ENCODE measurements at places on chromosomes 1 and 21.

- no peak for DNase-seq
Measured at GRCh38 chr1:215241451-215241850, 158.9 kb downstream of the KCNK2 start.

DNA sequence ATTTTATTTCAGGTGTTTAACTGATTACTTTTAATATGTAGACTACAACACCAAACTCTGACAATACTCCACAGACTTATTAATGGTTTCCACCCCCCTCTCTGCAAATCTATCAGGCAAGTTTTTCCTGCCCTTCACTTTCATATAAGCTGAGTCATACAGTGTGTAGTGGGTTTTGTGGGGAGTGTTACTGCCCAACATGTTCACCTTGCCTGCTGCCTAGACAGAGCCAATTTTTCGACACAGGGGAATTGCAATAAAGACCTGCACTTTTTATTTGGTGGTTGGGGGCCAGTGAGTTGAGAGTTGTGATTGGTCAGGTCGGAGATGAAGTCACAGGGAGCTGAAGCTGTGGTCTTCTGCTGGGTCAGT, 119.7 kb downstream of the PPIAL4G start:
- DNase-seq = no peak

- no peak for DNase-seq
Measured at GRCh38 chr1:203331224-203331623, 19.7 kb downstream of the FMOD start.

DNA sequence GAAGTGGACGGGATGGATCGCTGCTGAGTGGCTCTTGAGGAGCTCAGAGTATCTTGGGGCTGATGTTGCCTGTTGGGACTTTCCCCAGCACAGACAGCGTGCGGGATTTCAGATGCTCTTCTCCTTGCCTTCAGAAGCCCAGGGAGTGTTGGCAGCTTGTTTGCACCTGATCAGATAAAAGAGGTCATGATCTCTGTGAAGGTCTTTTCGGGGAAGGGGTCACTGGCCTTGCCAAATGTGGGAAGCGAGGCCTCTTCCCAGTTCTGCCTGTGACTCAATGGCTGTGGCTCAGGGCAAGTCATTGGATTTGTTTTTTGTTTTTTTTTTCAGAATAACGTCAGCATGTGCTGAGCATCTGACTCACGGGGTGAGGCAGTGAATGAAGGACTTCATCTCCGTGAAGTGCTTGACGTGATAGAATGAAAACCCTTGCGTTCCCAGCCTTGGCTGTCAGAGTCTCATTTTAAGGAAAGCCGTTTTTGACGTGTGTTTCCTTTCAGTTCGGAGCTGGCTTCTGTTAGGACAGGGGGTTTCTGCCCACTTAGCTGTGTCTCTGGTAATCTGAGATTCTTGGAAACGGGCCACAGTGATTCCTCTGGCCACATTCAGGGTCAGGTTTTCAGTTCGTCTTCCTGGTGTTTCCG, 46.7 kb downstream of the GALNT2 start:
- DNase-seq = no peak

GRCh38 chr1:153347856-153348255, 785 bp downstream of the PGLYRP4 start:
- DNase-seq = no peak

DNA sequence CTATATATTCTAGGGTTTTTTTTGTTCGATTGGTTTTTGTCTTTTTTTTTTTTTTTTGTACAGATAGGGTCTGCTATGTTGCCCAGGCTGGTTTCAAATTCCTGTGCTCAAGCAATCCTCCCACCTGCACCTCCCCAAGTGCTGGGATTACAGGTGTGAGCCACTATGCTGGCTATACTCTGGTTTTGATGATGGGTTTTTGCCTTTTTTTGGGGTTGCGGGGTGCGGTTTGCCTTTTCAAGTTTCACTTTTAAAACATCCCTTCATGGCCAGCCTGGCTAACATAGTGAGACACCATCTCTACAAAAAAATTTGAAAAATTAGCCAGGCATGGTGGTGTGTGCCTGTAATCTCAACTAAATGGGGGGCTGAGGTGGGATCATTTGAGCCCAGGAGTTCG, 10.0 kb downstream of the KDM5B start:
- no peak for DNase-seq

GRCh38 chr21:37196847-37197246, 70.3 kb downstream of the VPS26C start:
- DNase-seq = no peak

GRCh38 chr1:102262994-102263393, 266.3 kb upstream of the OLFM3 start:
- DNase-seq = no peak

- DNase-seq = no peak
Measured at GRCh38 chr1:87600854-87601253, 272.2 kb downstream of the LMO4 start.

DNA sequence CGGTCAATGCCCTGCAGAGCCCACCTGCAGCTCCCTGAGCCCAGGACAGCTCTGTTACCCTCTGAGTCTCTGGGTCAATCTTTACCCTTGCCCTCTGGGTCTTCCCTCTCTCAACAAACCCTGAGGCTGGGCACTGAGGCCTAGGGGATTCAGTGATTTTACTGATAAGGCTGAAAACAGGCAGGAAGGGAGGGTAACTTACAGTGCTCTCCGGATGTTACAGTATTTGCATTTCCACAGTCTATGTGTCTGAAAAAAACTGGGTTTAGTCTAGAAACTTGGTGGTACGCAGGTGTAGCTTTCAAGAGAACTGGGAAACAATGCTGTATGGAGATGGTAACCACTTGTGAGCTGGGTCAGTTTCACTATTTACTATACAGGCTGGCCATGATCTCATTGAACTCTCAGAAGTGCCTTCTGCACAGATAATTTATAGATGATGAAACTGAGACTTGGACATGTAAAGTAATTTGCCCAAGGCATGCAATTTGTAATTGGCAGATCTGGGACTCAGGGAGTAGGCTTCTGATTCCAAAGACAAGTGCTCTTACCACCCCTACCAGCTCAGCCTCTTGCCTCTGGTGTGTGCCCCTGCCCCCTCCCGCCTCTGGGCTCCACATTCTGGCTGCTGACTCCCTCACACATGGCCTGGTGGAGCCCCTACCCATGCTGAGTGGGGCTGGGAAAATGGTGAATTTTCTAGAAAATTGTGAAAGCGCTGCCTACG, 48.8 kb downstream of the TENT5C start:
- no peak for DNase-seq

DNA sequence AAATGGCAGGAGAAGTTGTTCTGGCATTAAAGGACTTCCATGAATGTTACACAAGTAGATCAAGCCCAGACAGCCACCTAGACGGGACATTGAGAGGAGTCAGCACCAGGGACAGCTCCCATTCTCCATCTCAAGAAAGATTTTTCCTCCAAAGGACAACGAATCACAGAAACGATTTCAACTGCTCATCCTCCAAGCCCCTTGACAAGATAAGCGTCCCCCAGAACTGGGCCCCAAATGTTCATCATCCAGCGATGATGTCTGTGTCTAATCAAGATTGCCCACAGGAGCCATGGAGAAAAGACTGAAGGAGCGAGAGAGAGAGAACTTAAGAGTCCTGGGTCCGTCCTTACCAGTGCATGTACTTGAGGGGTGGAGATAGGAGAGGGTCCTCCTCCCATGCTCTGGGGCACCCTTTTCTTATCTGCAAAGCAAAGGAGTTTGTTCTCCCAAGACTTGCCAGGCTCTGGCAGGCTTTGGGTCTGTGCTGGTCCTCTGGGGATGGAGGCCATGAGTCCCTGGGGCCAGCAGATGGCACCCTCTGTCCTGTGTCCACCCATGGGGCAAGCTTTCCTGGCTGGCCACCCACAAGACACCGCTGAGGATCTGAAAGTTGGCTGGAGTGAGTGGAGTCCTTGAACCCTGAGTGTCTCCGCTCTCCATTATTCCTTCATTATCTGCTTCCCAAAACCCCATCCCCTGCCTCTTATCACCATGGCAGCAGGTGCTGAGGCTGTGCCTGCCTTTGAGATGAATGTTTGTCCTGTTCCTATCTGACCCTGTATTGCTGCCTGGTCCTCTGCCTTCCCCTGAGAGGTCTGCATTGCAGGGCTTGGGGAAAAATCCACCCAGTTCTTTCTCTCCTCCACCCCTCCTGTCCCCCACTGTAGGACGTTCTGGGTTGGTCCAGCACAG, 164.6 kb downstream of the ACTL8 start:
- peak; percentile 84 for DNase-seq

- DNase-seq = no peak
Measured at GRCh38 chr1:204659056-204659455, 26.5 kb downstream of the LRRN2 start.

GRCh38 chr1:183936791-183937190, 100.7 kb downstream of the COLGALT2 start:
- DNase-seq = no peak

Measured in neural progenitor cell (in vitro differentiated cells).